ENCODE measurements at places on chromosomes 6 and 20. TPM values are rescaled to one million over a fixed set of nuclear protein-coding genes. Genes with fewer than 3 reads are reported as not detected.

The CGA gene
- not detected for total RNA-seq

The TFAP2D gene
- not detected for total RNA-seq

The EPB41L2 gene
- total RNA-seq, result 67.1 TPM

The SPTLC3 gene
- total RNA-seq, result 2.6 TPM

The CRYBG1 gene
- total RNA-seq, result 10.3 TPM

The MLIP gene
- total RNA-seq, result not detected

The RWDD2A gene
- total RNA-seq, result 2.8 TPM

The PROKR2 gene
- not detected for total RNA-seq

The ID1 gene
- 237 TPM for total RNA-seq

The TMEM244 gene
- not detected for total RNA-seq

The CLIC5 gene
- 0.58 TPM for total RNA-seq

The NELFCD gene
- total RNA-seq, result 83.1 TPM

The GPSM3 gene
- total RNA-seq, result 17.8 TPM

The ELOVL2 gene
- 1.3 TPM for total RNA-seq

The COL9A1 gene
- total RNA-seq, result not detected

The OR11A1 gene
- not detected for total RNA-seq

The RRBP1 gene
- 77.5 TPM for total RNA-seq

Measured in epithelial cell of proximal tubule (primary cell).